Heart left ventricle (tissue), 16 donors: ENCODE measurements at places on chromosomes 16 and 17. TPM values are rescaled to one million over a fixed set of nuclear protein-coding genes. Genes with fewer than 3 reads are reported as not detected.

DNA sequence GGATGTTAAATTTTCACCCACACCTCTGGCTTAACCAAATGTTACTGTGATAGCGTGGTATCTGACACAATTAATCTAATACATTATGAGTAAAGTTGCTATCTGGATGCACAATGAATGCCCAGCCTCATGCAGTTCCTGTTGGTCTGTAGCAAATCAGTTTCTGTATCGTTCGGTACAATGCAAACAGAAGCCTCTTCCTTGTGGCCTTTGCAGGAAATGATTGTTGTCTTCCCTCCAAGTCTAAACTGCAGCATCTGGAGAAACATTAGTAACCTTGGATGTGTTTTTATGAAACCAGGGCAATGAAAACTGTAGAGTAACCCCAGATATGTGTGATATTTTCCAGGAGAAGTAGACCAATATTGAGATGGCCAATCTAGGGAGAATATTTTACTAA, 46.8 kb downstream of the CYB561 start:
- H3K4me1 ChIP-seq = peaks cover 13% of the 10 kb centered on the region
- no peak overlapping the region for H3K4me3 ChIP-seq
- H3K27me3 ChIP-seq = no peaks in the 10 kb centered on the region

The LHX1 gene
- not detected for polyA plus RNA-seq

- H3K27ac ChIP-seq = peak overlapping the region; percentile 100
These were observed 421 bp downstream of the STAT3 start for GRCh38 chr17:42387661-42388380.

DNA sequence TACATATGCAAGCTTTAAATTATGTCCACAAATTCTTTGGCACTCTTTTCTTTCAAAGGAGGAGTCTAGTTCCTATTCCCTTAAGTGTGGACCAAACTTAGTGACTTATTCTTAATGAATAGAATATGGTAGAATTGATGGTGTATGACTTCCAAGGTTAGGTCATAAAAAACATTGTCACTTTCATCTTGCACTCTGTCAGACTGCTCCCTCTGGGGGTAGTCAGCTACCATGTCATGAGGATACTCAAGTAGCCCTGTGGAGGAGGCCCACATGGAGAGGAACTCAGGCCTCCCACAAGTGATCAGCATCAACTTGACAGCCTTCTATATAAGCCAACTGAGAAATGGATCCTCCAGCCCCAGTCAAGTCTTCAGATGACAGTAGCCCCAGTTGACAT, 58.0 kb upstream of the SCNN1B start:
- DNase-seq = no peak
- H3K27ac ChIP-seq = no peak overlapping the region
- no peaks in the 10 kb centered on the region for H3K4me1 ChIP-seq
- H3K36me3 ChIP-seq = no peaks in the 10 kb centered on the region
- H3K27me3 ChIP-seq = no peaks in the 10 kb centered on the region

- no peak overlapping the region for H3K27ac ChIP-seq
- H3K36me3 ChIP-seq = no peaks in the 10 kb centered on the region
- no peaks in the 10 kb centered on the region for H3K4me1 ChIP-seq
- no peak overlapping the region for H3K4me3 ChIP-seq
- no peak for DNase-seq
These were observed 911.6 kb downstream of the KCNJ2 start for GRCh38 chr17:71080937-71081336.

DNA sequence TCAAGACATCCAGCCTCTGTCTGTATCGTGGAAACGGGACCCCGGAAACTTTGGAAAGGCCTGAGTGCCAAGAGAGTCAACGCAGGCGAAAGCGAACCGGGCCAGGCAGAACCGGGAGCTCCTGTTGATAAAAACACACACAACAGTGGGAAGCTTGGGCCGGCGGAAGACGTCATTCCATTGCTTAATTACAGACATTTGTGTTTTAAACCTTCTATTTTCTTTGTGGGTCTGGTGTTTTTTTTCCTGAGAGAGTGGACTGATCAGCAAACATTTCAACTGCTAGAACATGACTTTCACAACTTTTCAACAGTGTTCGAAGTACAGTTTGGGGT, 878 bp upstream of the RNF157 start:
- no peaks in the 10 kb centered on the region for H3K27me3 ChIP-seq
- peak overlapping the region; percentile 55 for H3K27ac ChIP-seq
- H3K4me1 ChIP-seq = peaks cover 4% of the 10 kb centered on the region
- no peaks in the 10 kb centered on the region for H3K36me3 ChIP-seq
- peak overlapping the region; percentile 56 for H3K4me3 ChIP-seq
- no peak for DNase-seq

DNA sequence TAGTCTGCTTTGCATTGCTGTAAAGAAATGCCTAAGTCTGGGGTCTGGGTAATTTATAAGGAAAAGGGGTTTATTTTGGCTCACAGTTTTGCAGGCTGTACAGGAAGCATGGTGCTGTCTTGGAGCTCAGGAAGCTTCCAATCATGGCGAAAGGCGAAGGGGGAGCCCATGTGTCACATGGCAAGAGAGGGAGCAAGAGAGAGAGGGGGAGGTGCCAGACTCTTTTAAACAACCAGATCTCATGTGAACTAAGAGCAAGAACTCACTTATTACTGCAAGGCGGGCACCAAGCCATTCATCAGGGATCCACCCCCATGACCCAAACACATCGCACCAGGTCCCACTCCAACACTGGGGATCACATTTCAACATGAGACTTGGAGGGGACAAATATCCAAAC, 148.2 kb upstream of the HS3ST2 start:
- H3K36me3 ChIP-seq = no peaks in the 10 kb centered on the region
- H3K4me3 ChIP-seq = no peak overlapping the region
- H3K27ac ChIP-seq = no peak overlapping the region
- no peaks in the 10 kb centered on the region for H3K27me3 ChIP-seq
- no peaks in the 10 kb centered on the region for H3K4me1 ChIP-seq

The TERB1 gene
- not detected for polyA plus RNA-seq

DNA sequence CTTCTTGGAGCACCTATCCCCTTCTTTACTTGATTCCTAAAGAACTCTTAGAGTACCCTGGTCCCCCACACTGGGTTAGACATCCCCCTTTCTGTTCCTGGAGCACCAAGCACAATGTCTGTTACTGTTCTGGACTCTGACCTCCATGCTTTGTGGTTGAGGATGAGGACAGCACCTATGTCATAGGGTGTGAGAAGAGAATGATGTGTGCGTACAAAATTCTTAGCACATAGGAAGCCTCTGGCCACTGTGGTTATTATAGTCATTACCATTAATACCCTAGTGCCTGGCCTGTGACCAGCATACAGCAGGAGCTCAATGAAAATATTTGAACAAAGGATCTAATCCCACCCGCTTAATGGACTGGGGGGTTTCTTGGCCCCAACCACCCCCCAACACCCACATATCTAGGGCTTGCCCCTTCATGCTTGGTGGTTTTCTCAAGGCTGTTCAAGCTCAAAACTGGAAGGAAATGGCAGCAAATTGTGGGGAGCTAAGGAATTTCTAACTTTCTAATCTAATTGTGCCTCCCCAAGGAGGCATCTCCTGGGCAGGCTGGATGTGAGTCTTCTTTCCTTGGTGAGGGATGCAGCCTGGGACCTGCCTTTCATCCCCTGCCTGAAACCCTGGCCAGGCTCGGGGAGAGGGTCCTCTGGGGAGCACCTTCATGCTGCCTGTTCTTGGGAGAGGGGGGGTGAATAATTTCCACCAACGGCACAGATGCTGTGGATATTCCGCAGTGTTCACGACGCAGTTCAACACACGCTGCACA, 1.5 kb upstream of the CMIP start:
- no peak overlapping the region for H3K27ac ChIP-seq
- no peak for DNase-seq
- no peak overlapping the region for H3K4me3 ChIP-seq
- no peaks in the 10 kb centered on the region for H3K27me3 ChIP-seq

GRCh38 chr17:55427587-55427882, 5.9 kb upstream of the MMD start:
- H3K36me3 ChIP-seq = no peaks in the 10 kb centered on the region
- no peak for DNase-seq
- H3K27ac ChIP-seq = no peak overlapping the region
- H3K4me1 ChIP-seq = no peaks in the 10 kb centered on the region

The ZNF423 gene
- polyA plus RNA-seq = 1.8 TPM

The FNDC8 gene
- polyA plus RNA-seq = not detected
